ENCODE measurements at places on chromosomes 1 and 21.

DNA sequence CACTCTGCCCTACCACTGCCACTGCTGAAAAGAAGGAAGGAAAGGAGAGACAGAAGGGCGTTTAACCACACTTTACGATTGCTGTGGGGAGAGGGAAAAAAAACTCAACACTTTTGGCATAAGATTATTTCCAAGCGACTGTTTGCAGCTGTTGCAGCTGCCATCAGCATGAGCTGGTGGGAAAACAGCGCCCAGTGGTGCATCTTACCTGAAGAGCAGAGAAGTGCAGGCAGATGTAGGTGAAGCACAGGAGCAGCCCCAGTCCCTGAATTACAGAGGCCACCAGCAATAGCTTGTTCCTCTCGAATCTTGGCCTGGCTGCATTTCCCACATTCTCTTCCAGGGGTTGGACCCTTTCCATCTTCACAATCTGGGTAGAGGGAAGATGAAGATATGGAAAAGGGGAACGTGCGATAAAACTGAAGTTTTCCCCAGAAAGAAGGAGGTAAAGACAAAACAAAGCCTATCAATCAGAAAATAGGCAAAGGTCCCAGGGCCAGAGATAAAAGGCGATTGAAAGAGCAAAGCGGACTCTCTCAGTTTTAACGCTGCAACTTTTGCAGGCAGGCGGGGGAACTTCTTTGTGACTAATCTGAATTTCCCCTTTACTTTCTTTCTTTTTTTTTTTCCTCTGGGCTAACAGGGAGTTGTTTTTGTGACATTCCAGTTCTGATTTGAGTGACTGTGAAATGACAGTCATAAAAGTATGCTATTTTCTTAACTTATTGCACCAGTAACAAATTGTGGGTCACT, at the start of gene TNFSF4:
TSS of gene TNFSF4 (minus strand) at position 516 of the 753 bp plus-strand sequence. CDS start at position 361, 155 bp downstream.
- DNase-seq, result no peak

DNA sequence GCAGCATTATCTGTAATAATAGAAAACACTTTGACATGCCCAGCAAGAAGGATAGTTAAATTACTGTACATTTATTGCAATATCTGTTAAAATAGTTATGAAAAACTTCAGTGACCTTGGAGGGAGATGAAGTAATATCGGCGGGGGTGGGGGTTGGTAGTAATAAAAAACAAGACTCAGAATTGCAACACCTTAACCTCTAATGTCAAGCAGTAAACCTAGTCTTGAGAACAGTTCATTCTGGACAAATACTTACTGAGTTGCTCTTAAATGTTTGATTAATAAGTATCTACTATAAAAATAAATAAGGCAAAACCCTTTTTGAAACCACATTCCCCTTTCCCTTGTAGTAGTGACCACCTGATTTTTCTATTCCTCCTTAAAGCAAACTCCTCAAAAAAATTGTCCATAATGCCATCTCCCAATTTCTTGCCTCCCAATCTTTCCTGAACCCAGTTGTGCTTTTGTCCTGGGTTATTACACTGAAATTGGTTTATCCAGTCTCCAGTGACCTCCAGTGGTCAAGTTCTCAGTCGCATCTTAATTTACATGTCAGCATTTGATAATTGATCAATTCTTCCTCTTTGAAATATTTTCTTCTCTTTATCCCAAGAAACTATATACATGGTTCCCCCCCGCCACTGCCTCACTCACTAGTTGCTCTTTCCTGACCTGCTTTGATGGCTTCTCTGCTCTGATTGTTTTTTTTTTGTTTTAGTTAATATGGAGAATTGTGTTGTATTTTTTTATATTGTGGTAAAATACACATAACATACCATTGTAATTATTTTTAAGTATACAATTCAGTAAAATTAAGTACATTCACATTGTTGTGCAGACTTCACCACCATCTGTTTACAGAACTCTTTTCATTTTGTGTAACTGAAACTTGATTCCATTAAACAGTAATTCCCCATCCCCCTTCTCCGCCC, 36.8 kb downstream of the RAP1A start:
- no peak for DNase-seq

- no peak for DNase-seq
Observed at GRCh38 chr1:111818546-111818945, 62.8 kb downstream of the DDX20 start.

DNA sequence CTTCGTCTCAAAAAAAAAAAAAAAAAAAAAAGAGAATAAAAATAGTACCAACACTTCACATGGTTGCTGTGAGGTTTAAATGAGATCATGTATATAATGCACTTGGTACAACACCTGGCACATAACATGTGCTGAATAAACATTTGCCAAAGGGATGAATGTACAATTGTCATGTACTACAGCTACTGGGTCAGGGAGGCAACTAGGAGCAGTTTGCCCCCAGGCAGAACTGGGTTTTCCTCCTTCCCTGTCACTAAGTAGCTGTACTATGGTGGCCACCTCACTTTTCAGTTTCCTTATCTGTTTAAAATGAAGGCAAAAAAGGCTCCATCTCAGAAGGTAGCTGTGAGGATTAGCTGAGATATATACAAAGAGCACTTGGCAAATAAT, 11.5 kb downstream of the AK2 start:
- DNase-seq, result no peak

DNA sequence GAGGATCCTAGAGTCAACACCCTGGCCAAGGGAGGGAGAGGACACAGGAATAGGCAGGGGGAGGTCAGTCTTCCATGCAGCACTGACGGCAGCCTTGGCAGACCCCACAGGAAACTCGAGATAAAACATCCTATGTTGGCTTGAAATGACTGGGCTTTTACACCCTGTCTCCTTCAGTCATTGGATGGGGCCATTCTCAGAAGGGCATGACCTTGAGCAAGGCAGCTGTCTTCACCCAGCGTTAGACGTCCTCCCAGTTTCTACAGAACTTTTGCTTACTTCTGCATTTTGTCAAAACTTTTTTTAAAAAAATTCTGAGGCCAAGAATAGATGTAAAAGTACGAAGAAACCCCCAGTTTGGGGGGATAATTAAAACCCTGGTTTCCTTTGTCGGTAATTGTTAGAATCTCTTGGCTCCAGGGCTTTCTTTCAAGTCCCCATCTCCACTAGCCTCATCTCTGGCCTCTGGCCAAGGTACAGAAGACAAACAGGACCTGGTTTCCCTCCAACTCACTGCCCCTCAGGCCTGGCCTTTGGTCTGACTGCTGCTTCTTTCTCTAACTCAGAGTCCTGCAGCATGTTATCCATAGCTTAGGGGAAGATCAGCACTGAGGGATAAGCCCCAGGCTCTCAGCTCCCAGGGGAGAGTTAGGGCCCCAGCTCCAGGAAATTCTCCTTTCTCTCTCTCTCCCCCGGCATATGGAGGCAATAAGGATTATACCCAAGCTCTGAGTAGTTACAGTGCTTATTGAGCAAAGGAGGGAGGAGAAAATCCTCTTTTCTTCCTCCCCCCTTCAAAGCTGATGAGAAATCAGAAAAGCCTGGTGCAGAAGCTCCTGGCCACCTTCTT, 51.6 kb upstream of the KCND3 start:
- no peak for DNase-seq

GRCh38 chr1:248850124-248850523, 8.8 kb downstream of the ZNF692 start:
- no peak for DNase-seq

DNA sequence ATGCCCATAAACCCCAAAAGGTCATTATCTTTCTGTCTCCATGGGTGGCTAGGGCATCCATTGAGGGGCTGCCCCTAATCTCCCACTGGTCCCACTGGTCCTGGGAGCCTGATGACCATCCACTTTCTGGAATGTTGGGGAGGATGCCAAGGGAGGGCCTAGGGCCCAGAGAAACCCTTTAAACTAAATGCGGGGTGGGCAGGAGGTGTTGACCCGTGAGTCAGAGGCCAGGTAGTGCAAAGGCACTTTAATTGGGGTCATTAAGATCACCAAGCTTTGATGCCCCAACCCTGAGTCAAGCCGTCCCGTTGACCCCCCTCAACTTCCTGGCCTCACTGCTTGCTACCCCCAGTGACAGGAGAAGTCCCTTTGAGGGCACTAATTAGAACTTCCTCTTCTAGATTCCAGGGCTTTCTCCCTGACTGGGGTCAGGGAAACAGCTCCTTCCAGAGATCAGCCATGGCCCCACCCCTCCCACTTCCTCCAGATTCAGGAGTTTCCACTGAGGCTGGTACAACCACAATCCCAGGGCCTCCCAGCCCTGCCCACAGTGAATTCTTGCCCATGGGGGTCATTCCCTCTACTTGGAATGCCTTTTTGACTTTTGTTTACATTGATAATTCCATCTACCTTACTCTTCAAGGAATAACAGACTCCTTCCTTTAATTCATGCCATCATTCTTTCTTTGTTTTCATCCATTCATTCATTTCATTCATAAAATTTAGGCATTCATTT, 15.5 kb upstream of the SERINC2 start:
- DNase-seq, result no peak

DNA sequence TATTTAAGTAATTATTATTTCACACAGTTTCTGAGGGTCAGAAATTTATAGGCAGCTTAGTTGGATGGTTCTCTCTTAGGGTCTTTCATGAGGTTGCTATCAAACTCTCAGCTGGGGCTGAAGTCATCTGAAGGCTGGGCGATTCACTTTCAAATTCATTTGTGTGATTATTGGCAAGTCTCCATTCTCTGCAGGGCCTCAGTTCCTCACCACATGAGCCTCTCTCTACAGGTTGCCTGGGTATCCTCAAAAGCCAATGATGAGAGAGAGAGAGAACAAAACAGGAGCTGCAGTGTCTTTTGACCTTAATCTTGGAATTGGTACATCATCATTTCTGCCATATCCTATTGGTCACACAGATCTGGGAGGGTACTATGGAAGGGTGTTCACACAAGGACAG, 29.6 kb upstream of the COG2 start:
- no peak for DNase-seq

GRCh38 chr1:200296091-200296661, 113.7 kb downstream of the ZNF281 start:
- DNase-seq, result no peak

- DNase-seq, result no peak
Observed at GRCh38 chr1:89129911-89130310, 4.0 kb upstream of the GBP2 start.

DNA sequence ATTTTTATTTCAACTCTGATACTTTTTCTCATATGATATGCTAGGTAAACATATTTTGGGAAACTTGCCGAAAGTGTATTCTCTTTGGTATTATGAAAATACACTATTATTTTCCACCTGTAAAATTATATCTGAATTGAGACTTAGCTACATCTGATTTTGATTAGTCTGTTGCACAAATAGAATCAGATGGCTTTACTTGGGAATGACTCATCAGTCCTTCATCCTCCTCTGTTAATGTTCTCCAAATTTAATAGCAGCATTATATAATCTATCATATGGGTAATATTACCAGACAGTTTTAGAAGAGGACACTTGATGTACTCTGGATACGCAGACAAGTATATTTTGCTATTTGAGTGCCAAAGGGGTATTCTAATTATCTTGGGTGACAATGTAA, 245.3 kb downstream of the CTH start:
- no peak for DNase-seq

DNA sequence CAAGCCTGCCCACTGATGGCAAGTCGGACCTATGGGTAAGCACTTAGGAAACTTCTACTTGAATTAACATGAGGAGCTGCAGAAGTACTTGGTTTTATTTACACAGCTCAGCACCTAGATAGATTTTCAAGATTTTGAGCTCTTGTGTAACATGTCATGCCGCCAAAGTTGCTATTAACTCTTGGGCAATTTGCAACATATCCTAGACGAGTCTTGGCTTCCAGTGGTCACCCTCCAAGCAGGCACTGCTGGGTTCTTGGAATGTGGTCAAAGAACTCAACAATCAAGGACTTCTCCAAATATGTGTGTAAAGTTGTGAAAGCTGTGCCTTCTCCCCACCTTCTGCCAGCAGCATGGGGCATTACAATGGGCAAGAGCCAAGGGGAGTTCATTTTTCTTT, 17.8 kb upstream of the GUCA2B start:
- DNase-seq, result no peak

DNA sequence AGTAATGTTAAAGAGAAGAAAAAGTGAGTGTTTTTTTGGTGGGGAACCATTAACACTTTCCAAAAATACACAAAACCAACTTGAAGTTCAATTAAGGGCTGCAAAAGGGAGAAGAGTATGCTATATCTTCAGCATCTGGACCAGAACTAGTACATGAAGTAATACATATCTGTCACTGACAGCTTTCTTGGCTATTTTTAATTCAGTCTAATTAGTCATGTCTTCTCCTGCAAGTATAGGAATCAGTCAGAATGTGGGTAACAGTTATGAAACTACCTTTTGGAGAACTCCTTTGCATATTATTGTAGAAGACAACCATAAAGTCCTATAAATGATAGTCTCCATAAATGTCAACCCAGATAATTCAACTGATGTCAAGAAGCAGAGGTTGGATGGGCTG, 901.2 kb downstream of the TTLL7 start:
- DNase-seq, result no peak

DNA sequence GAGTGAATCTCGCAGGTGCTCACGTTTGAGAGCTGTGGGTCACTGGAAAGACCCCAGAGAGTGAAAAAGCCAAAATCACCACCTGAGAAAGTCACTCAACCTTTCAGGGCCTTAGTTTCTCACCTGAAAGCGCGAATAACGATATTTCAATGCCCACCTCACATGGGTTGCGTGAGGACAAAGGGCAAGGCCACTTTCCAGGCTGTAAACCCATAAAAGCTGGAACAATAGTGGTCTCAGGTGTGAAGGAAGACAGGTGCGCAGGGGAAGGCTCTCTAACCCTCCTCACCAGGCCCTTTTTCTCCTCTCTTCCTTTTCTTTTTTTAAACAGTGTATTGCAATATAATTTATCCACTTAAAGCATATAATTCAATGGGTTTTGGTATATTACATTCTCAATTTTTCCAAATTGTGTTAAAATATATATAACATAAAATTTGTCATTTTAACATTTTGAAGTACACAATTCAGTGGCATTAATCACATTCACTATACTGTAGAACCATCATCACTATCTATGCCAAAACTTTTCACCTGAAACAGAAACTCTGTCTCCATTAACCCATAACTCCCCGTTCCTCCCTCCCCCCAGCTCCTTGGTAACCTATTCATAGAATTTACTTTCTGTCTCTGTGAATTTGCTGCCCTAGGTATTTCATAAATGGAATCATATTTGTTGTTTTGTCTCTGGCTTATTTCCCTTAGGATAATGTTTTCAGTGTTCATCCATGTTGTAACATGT, 118.4 kb upstream of the TNR start:
- no peak for DNase-seq

DNA sequence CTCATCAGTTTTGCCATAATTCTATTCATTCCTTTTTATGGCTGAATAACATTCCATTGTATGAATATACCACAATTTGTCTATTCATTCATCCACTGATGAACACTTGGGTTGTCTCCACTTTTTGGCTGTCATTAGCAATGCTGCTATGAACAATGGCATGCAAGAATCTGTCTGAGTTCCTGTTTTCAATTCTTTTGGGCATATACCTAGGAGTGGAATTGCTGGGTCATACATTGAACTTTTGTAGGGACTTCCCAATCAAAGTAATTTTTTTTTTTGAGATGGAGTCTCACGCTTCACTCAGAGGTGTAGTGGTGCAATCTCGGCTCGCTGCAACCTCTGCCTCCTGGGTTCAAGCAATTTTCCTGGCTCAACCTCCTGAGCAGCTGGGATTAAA, 34.9 kb downstream of the AADACL4 start:
- no peak for DNase-seq

GRCh38 chr21:35196128-35196527, 147.0 kb upstream of the RUNX1 start:
- no peak for DNase-seq

GRCh38 chr1:53603431-53603830, 135.5 kb downstream of the GLIS1 start:
- DNase-seq, result no peak

GRCh38 chr1:169495046-169495775, 9.5 kb upstream of the SLC19A2 start:
- DNase-seq, result no peak

- no peak for DNase-seq
Observed at GRCh38 chr1:198660341-198661261, 21.8 kb downstream of the PTPRC start.

Measured in stimulated activated CD4-positive, alpha-beta T cell treated with anti-CD3 and anti-CD28 coated beads, Interleukin-12 subunit alpha, Interleukin-12 subunit beta, amount 100 ng/mL, for 24 hours (primary cell).